Glutamatergic neuron (in vitro differentiated cells): ENCODE measurements at places on chromosomes 5 and 9. TPM values are rescaled to one million over a fixed set of nuclear protein-coding genes. Genes with fewer than 3 reads are reported as not detected.

Gene LOX
- total RNA-seq, result 0.27 TPM

GRCh38 chr5:10607023-10607665 lies 43.3 kb downstream of the ANKRD33B start:
- DNase-seq, result no peak

- no peak for DNase-seq
These were observed 105.1 kb downstream of the SERINC5 start for GRCh38 chr5:80150731-80151130.

DNA sequence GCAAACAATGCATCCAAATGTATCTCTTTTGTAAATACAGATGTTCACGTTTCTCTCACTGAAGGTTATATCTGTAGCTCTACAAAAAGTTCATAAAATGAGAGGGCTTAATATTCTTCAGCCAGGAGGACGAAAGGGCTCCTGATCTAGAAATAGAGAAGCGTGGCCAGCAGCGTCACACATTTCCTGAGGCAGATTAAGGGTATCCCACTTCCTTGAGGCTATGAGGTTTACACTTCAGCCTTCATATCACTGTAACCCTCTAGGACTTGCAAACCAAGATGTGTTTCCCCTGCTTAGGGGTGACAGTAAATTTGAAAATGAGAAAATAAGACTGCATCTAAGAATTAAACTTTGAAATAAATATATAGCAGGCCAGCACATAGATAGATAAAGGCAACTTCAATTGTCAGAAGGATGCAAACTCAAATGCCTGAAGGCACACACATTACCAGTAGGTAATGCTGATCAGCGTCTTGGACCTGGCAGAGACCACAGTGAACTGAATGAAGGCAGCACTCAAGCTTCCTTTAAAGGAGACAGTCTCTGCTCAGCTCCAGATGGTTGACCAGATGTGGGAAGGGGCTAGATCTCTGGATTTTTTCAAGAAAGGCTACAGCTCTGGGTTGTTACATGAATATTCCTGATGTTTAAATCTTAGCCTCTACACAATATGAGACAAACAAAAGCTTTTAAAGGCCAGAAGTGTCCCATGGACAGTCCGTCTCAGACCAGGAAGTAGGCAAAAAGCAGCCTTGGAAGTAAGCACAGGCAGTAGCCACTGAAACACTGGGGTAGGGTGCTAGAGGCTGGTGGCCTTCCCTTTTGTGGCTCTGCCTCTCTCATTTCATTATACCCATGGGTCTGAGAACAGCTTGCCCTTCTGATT lies 197.7 kb downstream of the MCTP1 start:
- DNase-seq, result no peak

DNA sequence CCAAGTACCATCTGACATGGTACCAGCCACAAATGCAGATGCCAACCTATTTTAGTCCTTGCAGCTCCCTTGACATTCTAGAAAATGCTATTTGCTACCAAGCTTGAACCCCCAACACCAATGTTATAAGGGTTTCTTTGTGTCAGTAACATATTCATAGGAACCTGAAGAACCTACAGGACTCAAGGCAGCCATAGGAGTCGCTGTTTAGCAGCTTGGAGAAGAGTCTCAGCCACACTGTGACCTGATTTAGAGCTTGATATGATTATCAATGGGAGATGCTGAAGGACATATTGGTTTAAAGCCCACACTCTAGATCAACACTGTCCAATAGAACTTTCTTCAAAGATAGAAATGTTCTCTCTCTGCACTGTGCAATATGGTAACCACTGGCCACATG lies 6.4 kb upstream of the ZFR start:
- no peak for DNase-seq

DNA sequence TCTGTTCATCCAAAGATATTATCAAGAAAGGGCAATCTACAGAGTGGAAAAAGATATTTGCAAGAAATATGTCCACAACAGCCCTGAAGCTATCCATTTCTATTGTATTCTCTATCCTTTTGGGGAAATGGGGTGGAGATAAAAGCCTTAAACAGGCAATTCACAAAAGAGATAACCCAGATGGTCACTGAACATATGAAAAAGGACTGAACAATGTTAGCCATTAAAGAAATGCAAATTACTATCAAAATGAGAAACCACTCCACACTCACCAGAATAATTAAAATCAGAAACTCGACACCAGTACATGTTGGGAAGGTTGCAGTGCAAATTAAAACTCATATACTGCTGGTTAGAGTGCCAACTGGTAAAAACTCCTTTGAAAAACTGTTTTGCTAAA lies 955.2 kb upstream of the DMAC1 start:
- no peak for DNase-seq

- DNase-seq, result no peak
These were observed 26.7 kb upstream of the FSD1L start for GRCh38 chr9:105421154-105421553.
